ENCODE measurements at places on chromosomes 16 and 17.

DNA sequence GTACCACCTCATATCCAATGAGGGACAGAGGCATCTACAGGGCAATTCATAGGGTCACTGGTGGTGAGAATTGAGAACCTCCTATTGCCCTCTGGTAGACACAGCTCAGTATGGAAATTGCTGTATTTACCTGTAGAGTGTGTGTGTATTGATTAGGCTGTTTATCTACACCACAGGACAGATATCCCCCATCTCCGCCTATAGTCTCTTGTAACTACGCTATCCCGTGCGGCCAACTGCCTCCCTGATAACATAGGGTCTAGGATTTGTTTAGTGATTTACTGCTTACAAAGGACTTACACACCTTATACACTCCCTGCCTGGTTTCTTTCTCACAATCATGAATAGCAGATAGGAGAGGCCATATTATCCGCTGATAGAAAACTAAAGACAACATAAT is 1.7 kb upstream of the STAT3 start:
- no peak for DNase-seq

DNA sequence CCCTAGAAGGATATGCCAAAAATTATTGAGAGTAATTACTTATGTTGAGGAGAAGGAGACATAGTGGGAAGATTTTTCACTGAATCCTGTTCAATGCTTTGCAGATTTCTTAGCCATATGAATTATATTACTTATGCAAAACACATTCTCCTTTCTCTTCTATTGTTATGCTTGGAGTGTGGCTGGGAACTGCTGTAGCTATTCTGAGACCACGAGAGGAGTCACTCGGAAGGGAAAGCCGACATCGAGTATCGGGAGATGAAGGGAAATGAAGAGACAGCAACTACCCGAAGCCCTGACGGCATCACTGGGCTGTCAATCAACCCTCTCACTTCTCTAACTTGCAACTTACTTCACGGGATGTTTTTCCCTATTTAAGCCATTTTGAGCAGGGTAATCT is 39.6 kb downstream of the STX8 start:
- peak; percentile 26 for DNase-seq

GRCh38 chr17:53629188-53629587 is 193.5 kb upstream of the KIF2B start:
- DNase-seq = no peak

GRCh38 chr16:28858421-28858820 is 5.2 kb upstream of the SH2B1 start:
- DNase-seq = no peak

DNA sequence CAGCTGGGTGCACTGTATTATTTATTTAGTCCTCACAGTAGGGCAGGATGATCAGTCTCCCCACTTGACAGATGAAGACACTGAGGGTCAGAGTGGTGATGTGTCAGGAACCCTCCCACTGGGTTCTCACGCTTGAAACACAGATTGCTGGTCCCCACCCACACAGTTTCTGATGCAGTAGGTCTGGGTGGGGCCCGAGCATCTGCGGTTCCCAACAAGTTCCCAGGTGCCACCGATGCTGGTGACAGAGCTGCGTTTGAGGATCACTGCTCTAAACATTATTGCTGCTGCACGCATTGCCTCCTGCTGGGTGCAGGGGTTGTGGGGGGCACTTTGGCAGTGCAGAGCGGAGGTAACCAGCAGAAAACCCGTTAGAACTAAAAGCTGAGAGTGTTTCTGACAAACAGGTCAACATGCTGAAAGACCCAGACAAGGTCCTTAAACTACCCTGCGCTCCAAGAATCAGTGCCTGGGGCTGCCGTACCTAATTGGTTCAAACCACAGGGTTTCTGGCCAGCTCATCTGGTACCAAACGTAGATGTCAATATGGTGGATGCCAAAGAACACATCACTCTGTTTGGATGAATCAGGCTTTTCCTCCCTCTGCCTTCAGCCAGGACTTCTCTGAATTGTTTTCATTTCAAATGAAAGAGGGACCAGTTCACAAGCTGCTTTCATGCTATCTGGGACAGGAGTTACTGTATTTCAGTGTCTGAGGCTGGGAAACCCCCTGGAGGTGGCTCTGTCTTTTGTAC is 76.0 kb downstream of the ABCC1 start:
- peak; percentile 93 for DNase-seq

GRCh38 chr17:47203984-47204721 is 5.0 kb upstream of the MYL4 start:
- peak; percentile 27 for DNase-seq

GRCh38 chr16:79600638-79601091 is at the start of gene MAF:
Gene MAF, minus strand, starts transcription at chr16:79600737. Its CDS starts 835 bp downstream, at chr16:79599902.
- peak; percentile 82 for DNase-seq

GRCh38 chr16:66304961-66305360 is 61.5 kb upstream of the CDH5 start:
- DNase-seq = no peak

Data from fibroblast of gingiva (primary cell).